ENCODE measurements at places on chromosomes 12 and 14. TPM values are rescaled to one million over a fixed set of nuclear protein-coding genes. Genes with fewer than 3 reads are reported as not detected.

Gene PGF
- 2.8 TPM for total RNA-seq

Gene ZDHHC22
- total RNA-seq: 31.1 TPM

Gene MUCL1
- not detected for total RNA-seq

Gene FOXN4
- 0.23 TPM for total RNA-seq

Gene PTHLH
- total RNA-seq: 2.1 TPM

Gene DIABLO
- 62.5 TPM for total RNA-seq

Gene DCN
- 39.4 TPM for total RNA-seq

Gene KLRD1
- under 0.01 TPM for total RNA-seq

Gene COCH
- 36.4 TPM for total RNA-seq

Gene OTX2
- total RNA-seq: 17.1 TPM

Gene KRT84
- total RNA-seq: not detected
